ENCODE measurements at places on chromosomes 1 and 21. TPM values are rescaled to one million over a fixed set of nuclear protein-coding genes. Genes with fewer than 3 reads are reported as not detected.

GRCh38 chr1:38926091-38926490 lies 15.5 kb downstream of the RHBDL2 start:
- DNase-seq: no peak

DNA sequence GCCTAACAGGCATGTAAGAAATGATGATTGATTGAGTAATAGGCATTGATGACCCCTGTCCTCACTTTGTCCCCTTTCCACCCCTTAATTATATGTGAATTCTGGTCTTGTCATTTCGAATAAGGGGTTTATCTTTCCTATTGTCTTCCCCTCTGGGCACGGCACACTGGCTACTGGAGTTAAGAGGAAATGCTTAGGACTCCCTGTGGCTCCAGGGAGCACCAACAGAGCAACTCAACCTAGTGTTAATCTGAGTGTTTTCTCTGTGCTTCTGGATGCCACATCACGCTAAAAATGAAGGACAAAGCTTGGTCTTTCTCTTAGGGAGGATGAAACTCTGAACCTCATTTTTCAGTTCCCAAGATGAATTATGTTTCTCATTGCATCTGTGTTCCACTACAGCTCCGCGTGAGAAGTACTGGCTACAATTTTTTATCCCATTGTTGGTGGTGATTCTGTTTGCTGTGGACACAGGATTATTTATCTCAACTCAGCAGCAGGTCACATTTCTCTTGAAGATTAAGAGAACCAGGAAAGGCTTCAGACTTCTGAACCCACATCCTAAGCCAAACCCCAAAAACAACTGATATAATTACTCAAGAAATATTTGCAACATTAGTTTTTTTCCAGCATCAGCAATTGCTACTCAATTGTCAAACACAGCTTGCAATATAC lies 5.3 kb downstream of the FCER1A start:
- DNase-seq: no peak

DNA sequence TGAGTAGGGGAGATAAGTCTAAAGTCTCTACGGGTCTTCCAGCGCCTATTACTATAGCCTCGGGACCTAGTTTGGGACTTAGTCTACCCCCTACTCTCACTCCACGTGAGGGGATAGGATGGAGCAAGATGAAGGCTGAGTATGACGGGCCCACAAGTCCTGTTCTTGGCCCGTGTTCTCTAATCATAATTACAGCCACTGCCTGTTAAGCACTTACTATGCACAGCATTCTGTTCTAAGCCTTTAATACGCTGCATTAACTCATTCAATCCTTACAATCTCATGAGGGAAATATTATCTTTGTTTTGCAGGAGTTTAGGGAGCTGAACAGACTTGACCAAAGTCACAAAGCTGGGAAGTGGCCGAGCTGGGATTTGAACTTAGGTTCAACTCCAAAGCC lies 23.9 kb upstream of the EPB41 start:
- no peak for DNase-seq

DNA sequence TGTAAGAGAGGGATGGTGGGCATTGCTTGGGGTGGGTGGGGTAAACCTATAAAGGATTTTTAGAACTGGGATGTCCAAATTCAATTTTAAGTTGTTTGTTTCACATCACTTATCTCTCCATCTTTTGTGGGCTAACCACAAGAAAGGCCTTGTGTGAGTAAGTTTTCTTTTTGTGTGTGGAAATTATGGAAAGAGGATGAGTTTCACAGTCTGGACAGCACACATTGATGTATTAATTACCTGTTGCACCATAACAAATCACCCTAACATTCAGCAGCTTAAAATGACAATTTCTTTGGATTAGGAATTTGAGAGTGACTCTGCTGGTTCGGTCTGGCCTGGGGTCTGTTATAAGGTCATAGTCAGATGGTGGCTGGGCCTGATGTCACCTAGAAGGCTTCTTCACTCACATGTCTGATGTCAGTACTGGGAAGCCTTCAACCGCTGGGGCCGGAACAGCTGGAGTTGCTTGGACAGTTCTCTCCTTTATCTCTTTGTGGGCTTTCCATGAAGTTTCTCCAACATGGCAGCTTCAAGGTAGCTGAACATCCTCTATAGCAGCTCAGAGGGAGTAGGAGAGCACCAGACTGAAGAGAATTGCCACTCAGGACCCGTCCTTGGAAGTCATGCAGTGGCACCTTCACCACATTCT lies 2.0 kb upstream of the COL9A2 start:
- DNase-seq: no peak

GRCh38 chr1:51863384-51863783 lies 15.1 kb downstream of the NRDC start:
- no peak for DNase-seq

DNA sequence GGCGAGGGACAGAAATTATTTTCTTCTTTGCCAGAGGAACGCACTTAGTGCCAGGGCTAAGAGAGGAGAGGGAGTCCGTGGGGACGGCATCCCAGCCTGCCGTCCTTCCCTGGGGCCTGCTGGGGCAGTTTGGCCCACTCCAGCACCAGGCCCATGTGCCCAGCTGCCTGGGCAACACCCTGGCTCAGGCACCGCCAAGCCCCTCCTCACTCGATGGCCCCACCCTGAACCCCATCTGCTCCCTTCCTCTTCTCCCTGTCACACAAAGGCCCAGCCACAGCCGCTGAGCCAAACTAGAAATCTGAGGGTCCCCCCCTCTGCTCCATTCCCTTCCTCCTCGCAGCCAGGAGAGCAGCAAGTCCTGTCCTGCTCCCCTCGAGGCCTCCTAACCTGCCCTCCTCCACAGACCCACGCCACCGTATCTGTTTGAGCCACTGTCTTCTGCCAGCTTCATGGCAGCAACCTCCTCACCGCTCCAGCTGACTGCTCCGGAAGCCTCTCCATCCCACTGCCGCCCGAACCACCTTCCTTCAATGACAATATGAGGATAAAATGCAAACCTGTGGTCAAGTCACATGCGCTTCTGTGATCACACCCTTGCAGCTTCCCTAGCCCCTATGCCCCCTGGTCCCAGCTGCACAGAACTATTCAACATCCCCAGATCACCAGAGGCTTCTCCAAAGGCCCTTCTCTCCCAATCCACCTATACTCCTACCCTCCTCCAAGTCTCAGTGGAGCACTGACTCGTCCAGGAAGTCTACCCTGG lies 8.4 kb upstream of the TNNI1 start:
- DNase-seq: no peak

DNA sequence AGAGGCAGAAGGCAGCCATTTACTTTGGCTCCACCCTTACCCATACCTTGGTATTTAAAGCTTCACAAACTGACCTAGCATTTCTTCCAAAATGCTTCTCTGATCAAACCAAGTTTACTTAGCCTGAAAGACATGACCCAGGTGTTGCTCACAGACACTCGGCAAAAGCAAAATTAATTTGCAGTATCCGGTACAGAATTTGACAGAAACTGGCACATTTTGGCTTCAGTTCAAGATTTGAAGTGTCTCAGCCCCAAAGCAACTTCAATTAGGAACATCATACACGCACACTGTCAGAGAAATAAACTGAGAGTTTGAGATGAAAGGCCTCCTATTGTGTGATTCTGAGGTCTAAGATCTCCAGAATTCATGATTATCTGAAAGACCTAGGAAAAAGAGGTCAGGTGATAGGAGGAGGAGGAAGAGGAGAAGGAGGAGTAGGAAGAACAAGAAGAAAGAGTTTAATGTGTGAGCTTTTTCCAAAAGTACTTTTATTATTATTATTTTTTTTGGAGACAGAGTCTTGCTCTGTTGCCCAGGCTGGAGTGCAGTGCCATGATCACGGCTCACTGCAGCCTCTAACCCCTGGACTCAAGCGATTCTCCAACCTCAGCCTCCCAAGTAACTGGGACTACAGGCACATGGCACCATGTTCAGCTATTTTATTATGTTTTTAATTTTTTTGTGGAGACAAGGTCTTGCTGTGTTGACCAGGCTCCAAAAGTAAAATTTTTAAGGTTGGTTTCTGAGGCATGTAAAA lies 143.6 kb downstream of the SLC45A1 start:
- DNase-seq: no peak

- no peak for DNase-seq
Measured at GRCh38 chr1:5690291-5690690, 301.9 kb downstream of the NPHP4 start.

DNA sequence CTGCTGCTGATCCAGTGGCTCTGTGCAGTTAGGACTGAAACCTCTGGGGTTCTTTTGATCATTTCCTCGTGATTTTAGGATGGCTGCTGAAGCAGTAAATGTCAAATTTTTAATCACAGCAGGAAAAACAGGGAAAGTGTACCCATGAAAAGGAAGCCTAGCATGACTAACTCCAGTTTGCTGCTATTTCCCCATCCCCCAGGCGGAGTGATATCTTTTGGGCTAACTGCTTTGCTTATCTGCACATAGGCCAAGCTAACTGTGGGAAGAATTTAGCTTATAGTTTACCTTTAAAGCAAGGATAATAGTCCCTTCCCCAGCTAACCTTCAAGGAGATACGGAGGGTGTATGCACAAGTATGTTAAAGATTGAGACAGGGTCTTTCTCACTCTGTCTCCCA lies 149.8 kb upstream of the TNR start:
- no peak for DNase-seq

DNA sequence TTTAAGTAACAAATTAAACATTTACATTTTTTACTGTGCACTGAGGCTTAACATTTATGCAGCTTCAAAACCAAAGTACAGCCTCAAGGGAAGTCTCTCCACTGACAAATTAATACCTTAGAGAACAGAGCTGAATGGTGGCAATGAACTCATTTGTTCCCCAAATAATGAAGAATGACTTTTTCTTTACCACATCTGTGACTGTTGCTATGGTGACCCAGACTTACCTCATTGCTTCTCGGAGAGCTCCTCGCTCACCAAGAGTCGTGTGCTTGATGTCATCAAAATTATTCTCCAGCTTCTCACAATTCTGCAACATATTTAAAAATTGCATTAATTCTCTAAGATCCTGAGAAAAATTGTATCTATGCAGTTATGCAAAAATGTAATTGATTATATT lies 92.9 kb downstream of the DPYD start:
- no peak for DNase-seq

GRCh38 chr1:33146003-33146402 lies 35.8 kb downstream of the TRIM62 start:
- DNase-seq: no peak

DNA sequence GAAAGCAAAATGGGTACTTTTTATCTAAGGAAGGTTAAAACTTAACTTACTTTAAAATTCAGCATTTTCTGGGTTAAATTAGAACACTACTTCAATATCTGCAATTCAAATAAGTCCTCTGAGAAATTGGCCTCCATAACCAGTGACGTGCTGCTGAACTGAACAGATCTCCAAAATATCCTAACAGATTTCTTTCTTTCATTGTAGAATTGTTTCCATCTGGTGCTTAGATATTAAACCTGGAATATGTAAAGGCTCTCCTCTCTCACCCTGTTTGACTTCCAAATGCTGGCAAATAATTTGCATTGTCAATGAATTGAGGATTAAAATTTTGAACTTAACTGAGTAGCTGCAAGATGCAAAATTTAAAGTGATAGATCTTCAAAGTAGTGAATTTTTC lies 316.9 kb upstream of the CXADR start:
- no peak for DNase-seq

DNA sequence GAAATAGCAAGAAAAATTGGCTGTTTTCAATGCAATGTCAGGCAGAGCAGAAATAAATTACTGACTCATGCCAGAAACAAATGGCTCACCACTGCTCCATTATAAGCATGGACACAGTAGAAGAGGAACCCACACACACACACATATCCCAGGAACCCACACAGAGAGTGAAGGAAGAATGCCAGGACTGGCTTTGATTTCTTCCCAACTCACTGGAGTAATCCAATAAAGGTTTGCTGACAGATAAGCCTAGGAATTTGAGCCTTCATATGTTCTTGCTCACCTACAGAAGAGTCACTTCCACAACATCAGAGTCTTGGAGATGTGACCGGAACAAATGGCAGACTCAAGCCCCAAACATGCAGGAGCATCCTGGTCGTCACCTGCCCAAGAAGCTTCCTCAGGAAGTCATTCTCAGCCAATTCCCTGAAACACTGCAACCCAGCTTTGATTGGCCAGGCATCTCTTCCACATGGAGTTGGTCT lies 2.2 kb downstream of the SH3BP5L start:
- DNase-seq: no peak

DNA sequence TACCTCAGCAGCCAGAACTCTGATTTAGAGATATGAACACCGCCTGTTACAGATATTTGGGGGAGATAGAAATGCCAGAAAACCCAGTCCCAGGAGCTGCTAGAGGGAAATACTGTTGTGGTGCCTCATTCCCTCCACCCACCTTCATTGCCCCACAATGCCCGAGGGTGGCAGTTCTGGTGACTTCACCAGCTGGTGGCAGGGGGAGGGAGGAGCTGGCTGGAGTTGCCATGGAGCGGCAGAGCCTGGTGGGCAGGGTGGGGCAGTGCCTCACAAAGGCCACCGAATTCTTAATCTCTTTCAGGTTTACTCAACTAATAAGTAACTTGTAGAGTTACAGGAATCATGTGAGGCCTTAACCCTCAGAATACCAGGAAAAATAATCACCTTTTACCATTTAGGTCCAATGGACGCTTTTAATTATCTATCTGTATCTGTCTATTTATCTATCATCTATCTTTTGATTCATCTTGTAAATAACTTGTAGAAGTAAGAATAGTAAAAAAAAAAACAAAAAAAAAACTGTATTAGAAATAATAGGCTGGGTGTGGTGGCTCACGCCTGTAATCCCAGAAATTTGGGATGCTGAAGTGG lies 11.7 kb upstream of the S100A11 start:
- DNase-seq: peak; percentile 77

VWA5B1 gene
- 0.85 TPM for polyA plus RNA-seq

RSPH1 gene
- polyA plus RNA-seq: 21.4 TPM

CFHR1 gene
- 3.0 TPM for polyA plus RNA-seq

GPR137B gene
- 15.4 TPM for polyA plus RNA-seq

KLF17 gene
- 0.04 TPM for polyA plus RNA-seq

Measured in left lung (tissue), 14 donors.